GM12864 (cell line): ENCODE measurements at places on chromosomes 5 and 9.

DNA sequence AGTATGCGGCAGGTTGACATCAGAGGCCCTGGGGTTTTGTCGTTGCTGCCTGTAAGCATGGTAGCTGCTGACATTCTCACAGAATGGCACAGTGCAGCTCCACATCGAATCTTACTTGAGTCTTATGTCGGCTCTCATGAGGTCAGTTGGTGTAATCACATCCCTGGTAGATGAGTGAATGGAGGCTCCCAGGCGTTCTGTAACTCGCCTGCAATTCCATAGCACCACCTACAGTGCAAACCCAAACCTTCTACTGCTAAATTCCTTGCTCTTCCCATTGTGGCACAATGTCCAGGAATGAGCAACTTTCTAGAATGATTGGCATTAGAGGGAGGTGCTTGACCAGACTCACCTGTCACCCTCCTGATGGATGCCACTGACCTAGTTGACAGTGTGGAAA is 578.4 kb downstream of the CCDC171 start:
- DNase-seq, result no peak

GRCh38 chr9:68509689-68510088 is 31.0 kb downstream of the TMEM252 start:
- no peak for DNase-seq

DNA sequence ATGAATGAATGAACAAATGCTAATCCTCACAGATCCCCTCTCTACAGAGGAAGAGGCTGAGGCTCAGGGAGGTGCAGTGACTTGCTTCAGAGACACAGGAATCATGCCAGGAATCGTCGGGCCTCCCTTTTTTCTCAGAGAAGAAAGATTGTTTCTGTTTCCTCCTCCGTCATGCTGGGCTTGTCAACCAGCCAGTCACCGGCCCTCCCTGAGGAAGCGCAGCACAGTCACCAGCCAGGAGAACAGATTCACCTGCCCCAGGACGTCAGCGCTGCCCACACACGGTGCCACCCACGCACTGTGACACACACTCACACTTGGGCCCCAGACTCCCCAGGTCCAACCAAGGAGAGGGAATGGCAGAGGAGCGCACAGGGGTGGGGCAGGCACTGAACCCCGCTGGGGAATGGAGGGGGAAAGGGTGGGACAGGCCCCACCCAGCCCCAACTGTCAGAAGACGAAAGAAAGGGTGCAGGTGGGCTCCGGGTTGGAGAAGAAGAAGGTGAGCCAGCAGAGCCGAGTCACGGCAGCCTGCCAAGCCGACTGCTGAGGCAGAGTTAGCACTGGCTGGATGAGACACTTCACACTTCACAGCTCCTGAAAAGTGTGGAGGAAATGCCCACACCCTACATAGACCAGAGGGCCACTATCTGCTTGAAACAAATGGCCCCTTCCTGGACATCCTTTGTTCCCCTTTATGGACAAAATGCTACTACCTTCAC is 13.8 kb upstream of the ERGIC1 start:
- DNase-seq, result no peak

DNA sequence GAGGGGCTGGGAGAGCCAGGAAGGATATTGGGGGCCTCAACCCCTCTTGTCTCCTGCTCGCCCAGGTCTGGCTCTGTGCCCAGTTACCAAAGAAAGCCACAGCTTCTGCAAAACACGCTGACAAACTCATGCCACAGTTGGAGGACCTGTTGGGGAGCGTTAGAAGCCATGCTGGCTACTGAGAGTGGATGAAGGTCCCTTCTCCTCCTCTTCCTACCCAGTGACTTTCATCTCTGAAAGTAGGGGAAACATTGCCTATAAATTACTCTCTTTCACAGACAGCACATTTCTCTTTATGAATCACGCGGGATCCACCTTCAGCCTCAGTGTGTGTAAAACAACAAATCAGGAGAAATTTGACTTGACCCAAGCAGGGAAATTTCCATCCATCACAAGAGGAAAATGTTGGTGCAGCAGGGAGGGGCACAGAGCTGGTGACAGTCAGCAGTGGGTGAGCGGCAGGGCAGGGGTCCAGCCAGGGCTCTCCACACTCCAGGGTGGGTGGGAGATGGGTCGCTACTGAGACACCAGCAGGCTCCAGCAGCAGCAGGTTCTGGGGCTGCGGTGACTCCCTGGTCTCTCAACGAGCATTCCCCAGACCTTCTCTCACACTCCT is 181.9 kb downstream of the FGF18 start:
- no peak for DNase-seq

DNA sequence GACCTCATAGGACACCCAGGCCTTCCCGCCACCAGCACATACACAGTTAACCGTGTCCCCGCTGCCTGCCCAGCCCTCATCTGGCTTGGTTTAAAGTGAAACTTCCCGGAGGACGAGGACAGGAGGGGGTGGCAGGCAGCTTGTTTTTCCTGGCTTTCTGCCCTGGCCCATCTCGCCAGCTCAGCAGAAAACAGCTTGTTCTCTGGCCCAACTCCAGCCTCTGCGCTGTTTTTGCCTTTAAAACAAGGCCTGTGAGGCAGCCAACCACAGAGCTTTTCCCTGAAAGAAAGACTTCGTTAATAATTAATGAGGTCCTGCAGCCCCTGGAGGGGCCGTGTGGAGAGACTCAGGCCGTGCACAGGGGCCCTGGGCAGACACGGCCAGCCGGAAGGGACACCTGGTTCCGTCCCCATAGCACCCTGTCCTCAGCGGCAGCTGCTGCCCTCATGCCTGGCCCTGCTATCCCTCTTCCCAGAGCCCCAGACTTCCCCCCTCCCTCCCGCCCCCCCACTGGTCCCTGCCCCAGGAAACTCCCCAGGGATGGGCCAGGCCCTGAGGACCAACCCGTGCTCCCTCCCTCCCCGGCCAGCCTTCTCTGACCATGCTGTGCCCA is 108.7 kb downstream of the RXRA start:
- DNase-seq, result no peak

GRCh38 chr5:133232435-133232834 is 180.6 kb downstream of the HSPA4 start:
- DNase-seq, result no peak

GRCh38 chr9:122327175-122327574 is 43.6 kb upstream of the PTGS1 start:
- DNase-seq, result no peak

GRCh38 chr5:57137401-57137800 is 36.5 kb upstream of the GPBP1 start:
- DNase-seq, result no peak

- DNase-seq, result no peak
These were observed 104.4 kb downstream of the FANCC start for GRCh38 chr9:95213117-95213516.

DNA sequence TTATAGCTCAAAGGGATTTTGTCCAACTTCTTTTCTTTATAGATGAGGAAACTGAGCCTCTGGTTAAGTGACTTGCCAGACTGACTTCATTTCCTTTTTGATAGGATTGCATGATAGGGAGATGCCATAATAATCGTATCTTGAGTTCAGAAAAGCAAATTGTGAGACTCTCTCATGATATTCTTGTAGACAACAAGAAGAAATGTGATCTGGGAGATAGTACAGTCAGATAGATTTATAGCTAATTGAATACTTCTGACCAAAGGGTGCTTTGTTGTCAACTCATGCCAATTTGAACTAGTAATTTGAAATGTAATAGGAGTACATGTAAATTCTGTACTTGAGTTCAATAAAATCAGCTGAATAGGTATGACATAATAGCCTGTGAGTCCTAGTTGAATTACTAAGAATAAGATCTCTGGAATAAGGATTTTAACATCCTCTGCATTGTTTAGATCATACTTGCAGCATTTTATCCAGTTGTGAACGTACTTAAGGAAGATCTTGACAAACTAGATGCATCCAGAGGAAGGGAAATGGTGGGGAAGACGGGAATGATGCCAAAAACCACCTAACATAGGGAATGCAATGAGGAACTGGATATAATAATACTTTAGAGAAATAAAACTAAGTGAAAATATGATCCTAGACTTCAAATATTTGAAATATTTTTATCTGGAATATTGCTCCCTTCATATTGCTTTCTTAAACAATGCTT is 25.5 kb downstream of the CWC27 start:
- no peak for DNase-seq

GRCh38 chr9:13513716-13514444 is 234.4 kb upstream of the MPDZ start:
- DNase-seq, result no peak

DNA sequence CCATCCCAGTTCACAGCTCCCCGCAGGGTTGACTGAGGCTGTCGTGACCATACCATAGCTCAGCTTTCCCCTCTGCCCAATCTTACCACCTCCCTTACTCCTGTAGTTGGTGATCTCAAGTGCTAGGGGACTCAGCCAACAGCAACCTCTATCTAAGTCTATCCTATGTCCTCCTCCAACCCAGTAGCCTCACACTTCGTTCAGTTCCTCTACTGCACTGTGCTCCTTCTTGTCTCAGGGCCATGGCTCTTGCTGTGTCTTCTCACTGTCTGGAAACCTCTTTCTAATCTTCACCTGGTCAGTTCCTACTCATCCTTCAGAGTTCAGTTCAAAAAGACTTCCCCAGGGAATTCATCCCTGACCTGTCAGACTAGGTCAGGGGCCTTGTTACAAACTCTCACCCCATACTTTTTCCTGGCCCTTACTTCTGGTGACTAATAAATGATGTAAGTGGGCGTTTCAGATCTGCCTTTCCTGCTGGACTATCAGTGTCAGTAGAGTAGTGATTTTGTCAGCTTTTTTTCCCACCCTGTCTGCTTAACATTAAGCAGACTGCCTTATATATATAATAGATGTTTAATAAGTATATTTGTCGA is 53.6 kb upstream of the NR3C1 start:
- no peak for DNase-seq

DNA sequence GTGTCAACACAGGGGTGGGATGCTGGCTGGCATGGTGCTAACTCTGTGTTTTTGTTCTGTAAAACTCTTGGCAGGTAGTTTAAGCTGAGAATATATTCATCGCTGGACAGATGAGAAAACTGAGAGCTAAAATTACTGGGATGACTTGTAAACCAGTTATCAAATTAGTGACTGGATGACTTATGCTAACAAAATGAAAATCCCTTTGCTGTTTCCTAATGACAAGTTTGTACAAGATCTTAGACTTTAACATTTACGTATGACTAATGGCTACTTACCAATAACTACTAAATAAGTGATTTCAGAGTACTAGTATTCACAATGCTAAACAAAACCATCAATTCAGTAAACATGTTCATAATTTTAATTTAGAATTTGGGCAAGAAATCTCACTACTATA is 854.8 kb upstream of the ARRDC3 start:
- DNase-seq, result no peak

- no peak for DNase-seq
These were observed 259.4 kb downstream of the HSPA4 start for GRCh38 chr5:133311176-133311575.

DNA sequence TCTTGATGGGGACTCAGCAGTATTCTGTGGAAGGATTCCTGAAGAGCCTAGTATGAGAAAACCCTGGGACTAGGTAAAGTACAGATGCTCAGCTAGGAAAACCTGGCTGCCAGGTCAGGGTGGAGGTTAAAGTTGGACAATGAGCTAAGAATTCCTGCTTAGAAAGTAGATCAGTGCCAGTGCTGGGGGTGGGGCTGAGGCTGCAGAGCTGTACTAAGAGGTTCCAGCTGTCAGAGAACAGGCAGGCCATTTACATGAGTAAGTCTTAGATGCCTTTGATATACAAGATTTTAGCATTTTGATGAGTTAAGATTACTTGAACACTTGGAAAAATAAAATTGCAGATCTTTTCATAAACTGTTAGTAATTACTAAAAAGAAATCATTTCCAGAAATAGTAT is 332.3 kb upstream of the NUDT12 start:
- no peak for DNase-seq

- DNase-seq, result no peak
These were observed 119.8 kb downstream of the NUDT12 start for GRCh38 chr5:103442750-103443149.

- DNase-seq, result no peak
These were observed 122.0 kb downstream of the GAS1 start for GRCh38 chr9:86825299-86825698.

DNA sequence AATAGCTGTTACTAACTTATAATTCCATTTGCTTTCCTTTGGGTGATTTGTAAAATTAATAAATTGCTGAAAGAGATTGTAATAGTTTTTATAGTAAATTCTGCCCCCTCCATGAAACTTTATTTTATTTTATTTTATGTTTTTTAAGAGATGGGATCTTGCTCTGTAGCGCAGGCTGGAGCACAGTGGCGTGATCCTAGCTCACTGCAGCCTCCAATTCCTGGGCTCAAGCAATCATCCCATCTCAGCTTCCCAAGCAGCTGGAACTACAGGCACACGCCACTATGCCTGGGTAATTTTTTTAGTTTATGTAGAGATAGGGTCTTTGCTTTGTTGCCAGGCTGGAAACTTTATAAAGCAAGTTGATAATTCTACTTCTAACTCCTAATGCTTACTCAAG is 395 bp downstream of the IL33 start:
- no peak for DNase-seq

GRCh38 chr9:131349881-131350563 is 43.9 kb upstream of the PRRC2B start:
- peak; percentile 43 for DNase-seq
